ENCODE measurements at places on chromosomes 2 and 18.

GRCh38 chr2:108325756-108326155, 37.1 kb downstream of the SULT1C2 start:
- DNase-seq: no peak

DNA sequence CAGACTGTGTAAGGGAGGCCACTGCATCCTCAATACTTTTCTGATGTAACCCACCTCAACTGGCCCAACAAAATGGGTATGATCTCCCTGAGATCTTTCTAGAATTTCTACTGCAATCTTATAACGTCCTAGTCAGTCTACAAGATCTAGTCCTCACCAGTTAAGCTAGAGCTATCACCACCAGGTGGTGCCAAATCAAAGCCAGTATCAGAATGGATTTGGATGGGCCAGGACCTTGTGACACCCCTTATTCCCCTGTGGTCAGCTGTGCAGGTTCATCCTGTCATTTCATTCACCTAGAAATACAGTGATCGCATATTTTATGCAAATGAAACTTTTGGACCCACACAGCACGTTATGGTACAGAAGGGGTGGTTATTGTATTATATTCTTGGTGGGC, 90.3 kb downstream of the OLA1 start:
- DNase-seq: peak; percentile 8

DNA sequence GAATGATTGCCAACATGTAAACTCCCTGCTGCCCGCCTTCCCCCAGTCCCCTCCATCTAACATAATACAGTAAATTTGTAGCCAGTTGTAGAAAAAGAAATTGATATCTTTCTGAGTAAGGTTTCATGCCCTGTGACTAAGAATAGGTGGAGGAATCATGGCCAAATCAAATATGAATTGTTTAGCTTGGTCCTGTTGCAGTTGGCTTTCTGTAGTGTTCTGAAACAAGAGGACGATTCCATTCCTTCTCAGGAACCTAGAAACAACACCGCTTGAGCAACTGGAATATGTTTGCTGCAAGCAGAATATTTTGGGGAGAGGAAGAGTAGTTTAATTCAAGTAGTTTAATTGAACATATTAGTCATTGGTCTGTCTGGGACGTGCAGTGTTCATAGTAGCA, 7.0 kb upstream of the DRC1 start:
- DNase-seq: no peak

DNA sequence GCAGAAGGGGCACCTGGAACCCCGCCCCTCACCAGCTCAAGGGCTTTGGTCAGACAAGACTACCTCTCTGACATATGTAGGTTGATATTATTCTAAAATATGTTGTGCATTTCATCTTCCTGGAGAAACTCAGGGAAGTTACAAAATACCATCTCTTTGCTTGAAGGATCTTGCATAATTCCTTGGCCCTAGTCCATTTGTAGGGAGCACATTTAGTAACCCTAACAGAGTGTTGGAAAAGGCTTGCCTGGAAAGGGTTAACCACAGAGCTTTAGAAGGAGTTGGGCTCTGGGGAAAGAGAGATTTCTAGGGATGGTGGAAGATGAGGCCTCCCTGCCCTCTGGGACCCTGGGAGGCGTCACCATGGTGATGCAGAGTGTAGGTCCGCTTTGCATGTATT, 143.0 kb upstream of the SLC1A4 start:
- peak; percentile 72 for DNase-seq

DNA sequence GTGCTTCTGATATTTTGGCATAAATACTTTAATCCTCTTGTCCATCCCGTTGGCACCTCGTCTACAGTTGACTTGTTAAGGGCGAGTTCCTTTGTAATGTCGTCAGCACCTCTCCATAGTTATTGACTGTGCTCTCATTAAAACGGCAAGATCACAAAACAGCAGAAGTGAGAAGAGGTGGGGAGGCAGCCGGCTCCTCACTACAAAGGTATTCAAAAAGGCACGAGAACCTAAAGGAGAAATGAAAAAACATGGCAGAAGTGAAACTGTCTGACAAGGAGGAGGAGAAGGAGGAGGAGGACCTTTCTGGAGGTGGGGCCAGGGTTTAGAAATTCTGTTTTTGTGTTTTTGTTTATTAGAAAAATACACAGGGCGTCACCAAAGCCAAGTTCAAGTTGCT, 235.6 kb downstream of the BCL11A start:
- DNase-seq: no peak

DNA sequence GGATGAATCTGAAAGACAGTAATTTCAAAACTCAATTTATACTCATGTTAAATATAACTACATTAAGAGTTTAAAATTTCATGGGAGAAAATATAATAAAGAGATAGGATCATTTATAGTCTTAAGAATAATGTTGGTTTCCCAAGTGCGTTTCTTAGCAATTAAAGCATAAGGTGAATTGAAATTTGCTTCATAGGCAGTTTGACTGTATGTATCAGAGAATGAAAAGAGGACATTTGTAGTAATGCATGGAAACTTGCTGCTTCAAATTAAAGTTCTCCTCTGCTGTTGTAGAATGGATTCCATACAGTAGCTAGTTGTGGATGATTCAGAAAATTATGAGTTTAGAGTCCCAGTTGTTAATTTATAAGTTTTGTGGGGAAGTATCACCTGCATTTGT, 68.1 kb downstream of the NUP35 start:
- no peak for DNase-seq

GRCh38 chr2:48984922-48985321, 169.4 kb downstream of the FSHR start:
- DNase-seq: no peak

- peak; percentile 35 for DNase-seq
Observed at GRCh38 chr2:86372641-86373502, 35.4 kb upstream of the REEP1 start.

GRCh38 chr2:61763605-61764034, 90.2 kb downstream of the FAM161A start:
- DNase-seq: peak; percentile 84

- peak; percentile 34 for DNase-seq
Observed at GRCh38 chr18:10074110-10074509, 160.3 kb downstream of the VAPA start.

Measured in fibroblast of skin of right quadriceps (primary cell).